ENCODE measurements at places on chromosomes 16 and 17.

GRCh38 chr16:16778332-16778731, 399.4 kb downstream of the NPIPA7 start:
- DNase-seq = no peak

- no peak for DNase-seq
Measured at GRCh38 chr16:88617268-88618031, 20.9 kb upstream of the IL17C start.

DNA sequence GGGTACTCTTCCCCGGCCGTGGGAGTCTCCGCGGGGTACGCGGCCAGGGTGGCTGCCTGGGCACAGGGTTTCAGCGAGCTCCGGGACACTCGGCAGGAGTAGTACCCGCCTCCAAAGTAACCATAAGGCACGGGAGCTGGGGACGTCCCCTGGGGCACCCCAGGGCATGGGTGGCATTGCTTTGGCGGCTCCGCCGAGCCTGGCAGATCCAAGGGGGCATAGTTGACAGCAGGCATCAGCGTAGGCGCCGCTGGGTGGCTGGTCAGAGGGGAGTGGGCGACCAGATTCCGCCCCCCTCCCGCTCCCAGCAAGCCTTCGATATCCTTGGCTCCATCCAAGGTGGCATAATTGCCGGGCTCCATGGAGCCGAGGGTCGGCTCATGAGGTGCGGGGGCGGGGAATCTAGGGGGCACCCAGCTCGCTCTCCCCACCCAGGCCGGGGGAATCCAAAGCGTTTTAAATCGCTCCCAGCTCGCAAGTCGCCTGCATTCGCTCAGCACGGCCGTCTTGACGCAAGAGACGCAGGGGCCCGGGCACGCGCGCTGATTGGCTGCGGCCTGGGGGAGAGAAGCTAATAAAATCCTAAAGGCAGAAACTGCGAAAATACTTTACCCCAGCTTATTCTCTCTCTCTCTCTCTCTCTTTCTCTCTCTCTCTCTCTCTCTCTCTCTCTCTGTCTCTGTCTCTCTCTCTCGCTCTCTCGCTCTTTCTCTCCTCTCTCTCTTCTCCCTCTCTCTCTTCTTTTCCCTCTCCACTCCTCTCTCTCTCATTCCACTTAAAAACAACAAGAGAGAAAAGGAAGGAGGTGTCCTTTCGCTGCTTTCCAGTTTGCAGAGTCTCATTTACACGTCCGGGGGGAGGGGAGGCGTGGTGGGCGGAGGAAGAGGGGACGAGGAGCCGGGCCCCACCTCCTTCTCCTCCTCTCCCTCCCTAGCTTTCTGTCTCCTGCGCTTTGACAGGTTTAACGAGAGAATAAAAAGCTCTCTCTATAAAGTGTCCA, at the start of gene HOXB13:
Gene HOXB13 (minus strand): TSS at position 519 of the 1,000 bp plus-strand sequence. CDS start 157 bp downstream, at position 362.
- DNase-seq = peak; percentile 46

- peak; percentile 31 for DNase-seq
Measured at GRCh38 chr17:62968445-62968923, 2.4 kb downstream of the TANC2 start.

DNA sequence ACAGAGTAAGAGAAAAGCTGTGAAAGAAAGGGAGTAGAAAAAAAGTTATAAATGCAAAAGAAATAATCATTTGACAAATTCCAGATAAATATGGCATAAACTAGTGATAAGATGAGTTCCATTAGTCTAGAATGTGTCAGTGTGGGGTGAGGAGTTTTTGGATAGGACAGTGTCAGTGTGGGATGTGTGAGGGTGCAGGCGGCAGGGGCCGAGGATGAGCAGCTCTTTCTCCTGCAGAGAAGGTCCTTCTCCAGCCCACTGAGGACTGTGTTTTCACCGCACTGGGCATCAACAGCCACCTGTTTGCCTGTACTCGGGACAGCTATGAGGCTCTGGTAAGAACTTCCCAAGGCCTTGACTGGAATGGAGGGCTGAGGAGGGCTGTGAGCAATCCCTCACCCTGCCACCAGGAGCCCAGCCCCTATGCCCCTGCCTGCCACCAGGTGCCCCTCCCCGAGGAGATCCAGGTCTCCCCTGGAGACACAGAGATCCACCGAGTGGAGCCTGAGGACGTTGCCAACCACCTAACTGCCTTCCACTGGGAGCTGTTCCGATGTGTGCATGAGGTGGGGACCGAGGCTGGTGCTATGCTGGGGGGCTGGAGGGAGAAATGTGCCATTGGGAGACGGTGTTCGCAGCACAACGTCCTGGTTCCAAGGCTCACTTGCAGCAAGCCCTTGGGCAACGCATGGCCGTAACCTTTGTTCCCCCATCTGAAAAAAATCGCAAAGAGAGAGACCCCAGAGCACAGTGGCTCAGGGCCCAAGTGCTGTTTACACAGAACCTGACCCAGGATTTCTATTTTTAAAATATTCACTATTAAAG, 13.1 kb downstream of the RAPGEFL1 start:
- peak; percentile 23 for DNase-seq

GRCh38 chr16:88838566-88838965, 18.2 kb downstream of the GALNS start:
- DNase-seq = no peak

DNA sequence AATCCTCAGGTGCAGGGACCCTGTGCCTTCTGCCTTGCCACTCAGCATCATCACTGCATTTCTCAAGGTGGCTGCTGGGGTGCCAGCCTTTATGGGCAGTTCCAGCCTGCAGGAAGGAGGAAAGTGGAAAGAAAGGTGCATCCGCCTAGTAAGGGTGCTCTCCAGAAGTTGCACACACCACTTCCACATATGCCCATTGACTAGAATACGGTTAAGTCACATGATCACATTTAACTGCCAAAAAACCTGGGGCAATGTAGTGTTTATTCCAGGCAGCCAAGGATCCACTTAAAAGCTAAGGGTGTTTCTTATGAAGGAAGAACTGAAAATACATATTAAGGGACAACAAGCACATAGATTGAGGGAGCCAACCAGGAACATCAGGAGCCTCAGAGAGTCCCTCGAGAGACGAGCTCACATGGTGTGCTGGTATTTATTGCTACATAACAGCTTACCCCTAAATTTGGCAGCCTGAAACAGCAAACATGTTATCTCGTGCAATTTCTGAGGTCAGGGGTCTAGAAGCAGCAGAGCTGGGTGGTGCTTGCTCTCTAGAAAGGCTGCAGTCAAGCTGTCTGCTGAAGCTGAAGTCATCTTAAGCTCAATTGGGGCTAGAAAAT, 52.0 kb upstream of the MMP2 start:
- DNase-seq = no peak

DNA sequence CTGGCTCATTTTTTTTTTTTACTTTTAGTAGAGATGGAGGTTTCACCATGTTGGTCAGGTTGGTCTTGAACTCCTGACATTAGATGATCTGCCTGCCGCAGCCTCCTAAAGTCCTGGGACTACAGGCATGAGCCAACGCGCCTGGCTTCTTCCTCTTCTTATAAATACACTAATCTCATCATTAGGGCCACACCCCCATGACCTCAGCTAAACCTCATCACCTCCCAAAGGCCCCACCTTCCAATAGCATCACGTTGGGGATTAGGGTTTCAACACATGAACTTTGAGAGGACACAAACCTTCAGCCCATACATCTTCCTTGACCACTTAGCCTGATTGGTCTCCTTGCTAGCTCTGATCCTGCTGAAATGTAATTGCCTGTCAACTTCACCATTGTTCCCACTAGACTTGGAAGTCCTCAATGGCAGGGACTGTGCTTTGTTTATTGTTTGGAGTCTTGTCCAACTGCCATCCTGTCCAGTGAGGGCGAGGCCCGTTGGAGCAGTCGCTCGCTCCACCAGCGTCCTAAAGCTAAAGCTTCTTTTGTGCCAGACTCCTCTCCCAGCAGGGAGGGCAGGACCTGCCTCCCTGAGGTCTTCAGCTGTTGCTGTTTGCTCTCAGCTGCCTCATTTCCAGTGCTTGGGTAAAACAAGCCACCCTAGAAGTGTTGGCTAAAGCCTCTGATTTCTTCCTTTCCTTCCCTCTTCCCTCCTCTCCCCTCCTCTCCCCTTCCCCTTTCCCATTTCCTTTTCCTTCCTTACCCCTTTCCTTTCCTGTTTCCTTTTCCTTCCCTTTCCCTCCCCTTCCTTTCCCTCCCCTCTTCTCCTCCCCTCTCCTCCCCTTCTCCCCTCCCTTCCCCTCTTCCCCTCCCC, 85.3 kb downstream of the HAPSTR1 start:
- DNase-seq = no peak

DNA sequence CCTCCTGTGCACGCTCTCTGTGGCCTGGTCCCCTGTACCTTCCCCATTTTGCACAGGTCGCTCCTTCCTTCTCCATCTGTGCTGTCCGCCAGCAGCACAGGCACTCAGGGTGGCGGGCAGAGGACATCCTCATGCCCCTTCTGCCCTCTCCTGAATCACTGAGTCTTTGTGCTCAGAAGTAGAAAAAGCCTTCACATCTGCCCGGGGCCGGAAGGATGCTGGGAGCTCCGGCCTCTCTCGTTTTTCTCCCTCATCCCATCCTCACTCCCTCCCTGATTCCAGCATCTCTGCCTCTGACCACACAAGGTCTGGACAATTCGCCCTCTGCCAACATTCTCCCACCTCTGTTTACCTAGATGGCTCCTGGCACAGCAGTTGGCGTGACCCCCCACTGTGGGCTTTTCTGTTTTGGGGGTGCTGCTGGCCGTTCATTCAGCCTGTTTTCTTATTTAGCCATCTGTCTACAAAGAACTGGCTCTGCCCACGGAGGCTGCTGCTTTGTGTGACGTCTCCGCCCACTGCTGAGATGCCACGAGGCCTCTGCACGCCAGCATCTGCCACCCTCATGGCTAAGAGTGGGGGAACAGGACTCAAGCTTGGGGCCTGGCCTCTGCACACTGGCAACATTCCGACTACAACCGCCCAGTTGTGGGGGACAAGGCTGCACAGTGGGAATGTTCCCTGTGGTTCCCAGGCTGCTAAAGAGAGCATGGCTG, 36.7 kb downstream of the SEC14L5 start:
- no peak for DNase-seq

DNA sequence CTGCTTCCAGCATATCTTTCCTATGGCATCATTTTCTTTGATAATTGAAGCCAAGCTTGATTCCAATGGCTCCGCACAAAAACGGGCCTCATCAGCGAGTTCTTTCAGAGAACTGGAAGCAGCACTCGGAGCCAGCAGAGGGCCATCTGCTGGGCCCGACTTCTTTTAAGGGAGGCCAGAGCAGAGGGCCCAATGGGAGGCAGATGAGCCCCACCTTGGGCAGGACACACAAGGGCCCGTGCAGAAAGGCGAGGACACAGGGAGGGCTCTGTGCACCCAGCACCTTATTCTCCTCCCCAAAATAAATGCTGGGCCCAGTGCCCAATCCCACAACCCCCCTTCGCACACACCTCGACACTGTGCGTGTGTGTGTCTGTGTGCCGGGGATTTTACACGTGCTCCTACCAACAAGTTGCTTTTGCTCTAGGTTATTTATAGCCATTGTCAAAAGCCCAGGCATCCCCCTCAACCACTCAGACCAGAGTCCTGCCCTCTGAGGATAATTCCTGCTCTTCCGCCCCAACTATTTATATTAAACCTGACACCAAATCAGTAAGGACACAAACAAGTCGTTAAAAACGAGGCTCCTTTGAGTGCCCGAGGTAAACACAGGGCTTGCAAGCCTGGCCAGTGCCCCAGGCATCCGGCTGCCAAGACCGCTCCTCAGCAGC, 6.8 kb downstream of the AXIN2 start:
- no peak for DNase-seq

GRCh38 chr17:142102-142661, 4.8 kb downstream of the SCGB1C2 start:
- no peak for DNase-seq

DNA sequence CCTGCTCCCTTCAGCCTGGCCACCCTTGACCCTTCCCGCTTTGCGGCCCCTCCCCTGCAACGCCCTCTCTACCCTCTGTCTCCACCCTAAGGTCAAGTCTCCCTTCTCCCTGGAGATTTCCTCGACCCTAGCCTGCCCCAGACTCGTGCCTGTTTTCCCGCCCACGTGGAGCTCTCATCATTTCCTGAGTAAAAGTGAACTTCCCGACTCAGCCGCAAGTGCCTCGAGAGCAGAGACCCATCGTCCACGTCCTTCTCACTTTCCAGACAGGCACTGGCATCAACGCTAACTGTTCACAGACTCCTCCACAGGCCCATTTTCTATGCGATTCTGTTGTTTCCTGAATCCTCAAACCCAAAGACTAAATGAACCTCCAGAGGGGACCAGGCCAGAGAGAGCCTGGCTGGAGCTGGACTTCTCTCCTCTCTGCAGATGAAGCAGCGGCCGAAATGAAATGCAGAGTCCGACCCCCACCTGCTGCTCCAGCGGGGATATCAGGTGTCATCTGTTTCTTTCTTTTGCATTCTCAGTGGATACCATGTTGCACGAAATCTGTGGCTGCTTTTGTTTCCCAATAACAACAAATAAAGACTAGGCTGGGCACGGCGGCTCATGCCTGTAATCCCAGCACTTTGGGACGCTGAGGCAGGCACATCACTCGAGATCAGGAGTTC, 52.5 kb downstream of the RTN4RL1 start:
- peak; percentile 10 for DNase-seq

DNA sequence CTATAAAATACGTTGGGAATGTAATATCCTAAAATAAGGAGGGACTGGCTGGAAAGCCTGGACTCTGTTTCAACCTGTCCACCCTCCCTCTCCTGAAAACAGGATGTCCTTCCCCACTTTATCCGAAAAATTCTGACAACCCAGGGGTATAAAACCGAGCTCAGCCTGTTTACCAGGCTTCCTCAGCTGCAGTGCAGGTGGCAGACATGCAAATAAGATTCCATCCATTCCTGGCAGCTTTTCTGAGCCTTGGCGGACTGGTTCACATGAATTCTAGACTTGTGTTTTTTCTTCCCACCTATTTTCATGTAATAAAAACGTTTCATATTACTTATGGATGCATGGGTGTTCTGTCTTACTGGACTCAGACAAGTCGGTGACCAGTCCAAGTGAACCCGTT, 479.3 kb downstream of the KCNJ18 start:
- no peak for DNase-seq
